LNCaP clone FGC (cell line): ENCODE measurements at places on chromosomes 6 and 20.
A peak's percentile ranks its signal among the peaks of the same experiment; 100 is the strongest.

DNA sequence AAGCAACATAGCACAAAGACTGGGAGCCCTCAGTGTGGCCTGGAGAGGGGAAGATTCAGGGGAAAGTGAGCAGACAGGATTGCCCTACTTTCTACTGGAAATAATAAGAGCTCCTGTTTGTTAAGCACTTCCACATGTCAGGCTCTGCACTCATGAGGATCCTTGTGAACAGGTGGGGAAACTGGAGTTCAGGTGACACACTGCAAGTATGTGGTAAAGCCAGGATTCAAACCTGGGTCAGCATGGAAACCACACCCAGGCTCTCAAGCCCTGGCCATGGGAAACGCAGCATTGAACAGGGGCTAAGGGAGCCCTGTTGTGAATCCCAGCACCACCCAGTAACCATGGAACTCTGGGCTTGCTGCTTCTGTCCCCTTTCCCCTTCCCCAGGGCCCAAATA, 42.8 kb upstream of the ID1 start:
- DNase-seq = no peak

DNA sequence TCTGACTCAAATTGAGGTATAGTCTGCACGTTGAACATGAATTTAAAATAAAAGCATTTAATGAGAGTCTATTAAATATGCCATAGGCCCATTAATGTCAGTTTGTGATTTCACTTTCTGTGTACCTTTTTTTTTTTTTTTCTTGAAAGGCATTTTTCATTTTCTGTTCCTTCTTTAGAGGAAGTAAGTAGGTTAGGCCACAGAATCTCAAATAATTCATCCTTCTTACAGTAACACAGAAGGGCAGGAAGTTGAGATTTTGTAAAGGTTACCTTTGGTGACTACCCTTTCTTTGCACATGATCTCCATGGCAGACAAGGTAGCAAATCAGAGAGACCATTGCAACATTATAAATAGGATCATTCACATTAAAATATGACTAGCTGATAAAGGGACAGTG, 9.6 kb downstream of the L3MBTL3 start:
- DNase-seq = no peak

DNA sequence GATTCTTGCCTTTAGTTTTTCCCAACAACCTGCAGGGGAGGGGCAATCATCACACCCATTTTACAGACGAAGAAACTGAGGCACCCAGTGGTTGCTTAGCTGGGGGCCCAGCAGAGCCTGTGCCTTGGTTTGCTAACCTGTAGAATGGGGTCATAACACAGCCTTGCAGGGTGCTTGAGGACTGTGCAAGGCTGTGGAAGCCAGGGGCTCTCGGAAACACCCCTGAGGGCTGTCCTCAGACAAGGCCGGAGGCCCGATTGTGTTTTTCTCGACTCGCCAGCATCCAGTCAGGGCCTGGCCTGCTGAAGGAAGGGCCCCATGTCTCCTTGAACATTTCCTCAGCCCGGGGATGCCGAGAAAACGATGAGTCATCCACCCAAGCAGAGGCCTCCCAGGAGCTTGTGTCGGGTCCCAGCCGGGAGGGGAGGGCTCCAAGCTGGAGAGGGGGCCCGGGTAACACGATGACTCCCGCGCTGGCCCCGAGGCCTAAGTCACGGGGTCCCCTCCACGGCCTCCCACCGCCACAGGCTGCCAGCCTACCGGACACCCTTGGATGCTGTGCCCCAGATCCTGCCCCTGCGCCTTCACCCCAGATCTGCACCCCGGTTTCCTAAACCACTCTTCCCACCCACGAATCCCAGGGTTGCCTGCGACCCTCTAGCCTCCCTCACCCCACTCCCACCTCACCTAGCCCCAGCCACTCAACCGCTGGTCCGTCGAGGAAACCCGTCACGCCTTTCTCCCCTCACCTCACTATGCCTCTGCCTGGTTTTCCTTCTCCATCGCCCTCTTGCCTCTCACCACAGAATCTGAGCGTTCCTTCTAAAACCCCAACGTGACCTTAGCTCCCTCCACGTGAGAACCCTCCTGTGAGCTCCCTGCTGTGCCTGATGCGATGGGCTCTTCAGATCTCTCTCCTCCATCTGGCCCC, 10.6 kb downstream of the NOL4L start:
- DNase-seq = no peak

DNA sequence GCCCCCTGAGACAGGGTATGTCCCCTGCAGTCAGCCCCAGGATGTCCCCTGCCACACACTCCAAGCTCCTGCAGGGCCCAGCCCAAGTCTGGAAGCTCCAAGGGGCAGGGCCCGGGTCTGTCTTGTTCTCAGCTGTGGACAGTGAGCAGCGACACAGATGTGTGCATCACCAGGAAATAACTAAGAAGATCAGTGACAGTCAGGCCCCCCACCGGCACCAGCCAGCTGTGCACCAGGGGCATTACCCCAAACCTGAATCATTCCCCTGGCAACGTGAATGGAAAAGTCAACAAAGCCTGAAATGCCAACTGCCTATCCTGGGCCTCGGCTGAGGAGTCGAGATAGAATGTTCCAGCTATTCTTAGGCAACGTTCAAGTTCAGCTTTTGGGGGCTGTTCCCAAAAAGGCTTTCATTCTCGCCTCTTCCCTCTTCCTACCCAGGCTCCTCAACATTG, 105.0 kb downstream of the PREX1 start:
- no peak for DNase-seq

DNA sequence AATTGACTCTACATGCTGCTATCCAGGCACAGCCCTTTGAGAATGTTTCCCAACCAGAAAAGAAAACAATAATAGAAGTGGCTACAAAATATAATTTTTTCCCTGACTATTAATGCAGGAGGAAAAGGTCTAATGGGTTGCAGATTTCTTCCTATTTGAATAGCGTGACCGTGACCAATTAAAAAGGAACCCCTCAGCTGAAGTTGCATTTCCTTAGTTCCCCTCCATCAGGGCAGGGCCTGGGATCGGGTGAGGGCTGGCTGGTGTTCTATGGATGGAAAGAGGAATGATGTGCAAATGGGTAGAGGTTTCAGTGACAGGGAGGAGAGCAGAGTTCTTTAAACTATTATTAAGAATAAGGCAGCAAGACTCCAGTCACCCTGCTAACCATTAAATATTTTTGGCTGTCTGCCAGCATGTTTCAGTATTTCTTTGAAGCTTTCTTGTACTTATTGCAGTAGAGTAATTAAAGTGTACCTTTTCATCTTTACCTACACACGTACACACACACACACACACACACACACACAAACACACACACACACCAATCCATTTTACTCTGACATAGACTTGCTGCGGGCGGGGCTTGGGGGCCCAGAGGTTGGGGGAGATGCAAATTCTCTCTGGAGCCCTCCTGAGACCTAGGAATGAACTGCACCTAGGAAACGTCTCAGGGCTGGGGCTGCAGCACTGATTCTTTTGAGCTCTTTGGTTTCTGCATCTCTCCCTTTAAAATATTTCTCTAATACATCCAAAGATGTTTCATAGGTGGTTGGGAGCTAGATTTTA, 154.8 kb upstream of the SLC35B3 start:
- DNase-seq = no peak

- DNase-seq = no peak
These were observed 226.0 kb upstream of the TSHZ2 start for GRCh38 chr20:52746190-52746589.

- peak; percentile 76 for DNase-seq
These were observed 27.5 kb upstream of the BCLAF1 start for GRCh38 chr6:136317021-136317694.
